Stimulated activated CD4-positive, alpha-beta T cell treated with anti-CD3 and anti-CD28 coated beads, Interleukin-1b, Interleukin-23, amount 100 ng/mL, for 1 hour (primary cell): ENCODE measurements at places on chromosomes 13 and 19.

- DNase-seq = no peak
Observed at GRCh38 chr19:30235946-30236345, 136.2 kb upstream of the ZNF536 start.

DNA sequence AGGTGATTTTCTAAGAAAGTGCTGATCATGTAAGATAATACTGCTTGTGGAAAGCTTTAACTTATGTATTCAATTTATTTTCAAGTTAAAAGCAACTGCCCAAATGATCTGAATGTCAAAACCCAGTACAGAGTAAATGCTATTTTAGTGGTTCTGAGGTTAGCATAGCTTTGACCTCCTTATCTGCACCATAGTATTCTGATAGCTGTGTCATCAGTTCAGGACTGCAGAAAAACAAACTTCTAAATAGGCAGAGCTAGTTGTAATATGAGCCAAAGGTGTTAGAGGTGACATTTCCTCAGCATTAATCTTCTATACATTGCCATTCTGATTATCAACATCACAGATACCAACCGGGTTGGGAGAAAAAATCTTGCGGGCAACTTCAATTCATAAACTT is 758.7 kb downstream of the SLITRK5 start:
- no peak for DNase-seq

GRCh38 chr13:57925751-57926150 is 294.2 kb downstream of the PCDH17 start:
- DNase-seq = no peak

DNA sequence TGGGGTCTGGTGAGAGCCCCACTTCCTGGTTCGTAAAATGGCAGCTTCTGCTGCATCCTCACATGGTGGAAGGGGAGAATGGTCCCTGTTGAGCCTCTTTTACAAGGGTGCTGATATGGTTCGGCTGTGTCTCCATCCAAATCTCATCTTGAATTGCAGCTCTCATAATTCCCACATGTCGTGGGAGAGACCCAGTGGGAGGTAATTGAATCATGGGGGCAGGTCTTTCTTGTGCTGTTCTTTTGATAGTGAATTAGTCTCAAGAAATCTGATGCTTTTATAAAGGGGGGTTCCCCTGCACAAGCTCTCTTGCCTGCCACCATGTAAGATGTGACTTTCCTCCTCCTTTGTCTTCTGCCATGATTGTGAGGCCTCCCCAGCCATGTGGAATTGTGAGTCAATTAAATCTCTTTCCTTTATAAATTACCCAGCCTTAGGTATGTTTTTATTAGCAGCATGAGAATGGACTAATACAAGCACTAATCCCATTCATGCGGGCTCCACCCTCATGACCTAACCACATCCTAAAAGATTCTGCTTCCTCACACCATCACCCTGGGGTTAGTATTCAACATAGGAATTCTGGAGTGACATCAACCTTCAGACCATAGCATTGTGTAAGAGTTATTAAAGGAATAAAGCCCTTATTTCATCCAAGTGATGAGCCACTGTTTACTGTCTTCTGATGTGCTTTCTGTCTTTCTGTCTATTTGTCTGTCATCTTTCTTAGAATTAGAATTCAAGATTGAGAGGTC is 159.0 kb upstream of the IRS2 start:
- no peak for DNase-seq

DNA sequence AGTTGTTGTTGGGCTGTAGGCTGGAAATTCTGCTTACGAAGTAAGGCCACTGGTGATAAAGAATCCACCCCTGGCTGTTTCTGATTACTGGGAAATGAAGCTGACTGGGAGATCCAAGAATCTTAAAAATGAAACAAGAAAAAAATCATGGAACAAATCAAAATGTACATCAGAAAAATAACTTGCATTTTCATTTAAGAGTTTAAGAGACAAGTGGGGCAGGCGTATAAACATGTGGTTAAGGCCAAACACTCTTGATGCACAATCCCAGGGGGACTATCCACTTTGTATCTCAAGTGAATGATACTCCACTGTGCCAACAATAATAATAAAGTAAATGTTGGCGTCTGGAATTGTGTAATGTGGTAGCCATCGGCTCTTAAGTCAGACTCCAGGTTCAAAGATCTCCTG is 24.6 kb downstream of the ZMYM5 start:
- DNase-seq = no peak

GRCh38 chr13:38191016-38191415 is 158.6 kb upstream of the UFM1 start:
- DNase-seq = no peak

GRCh38 chr19:49468746-49469447 is 5.1 kb upstream of the FLT3LG start:
- peak; percentile 83 for DNase-seq

DNA sequence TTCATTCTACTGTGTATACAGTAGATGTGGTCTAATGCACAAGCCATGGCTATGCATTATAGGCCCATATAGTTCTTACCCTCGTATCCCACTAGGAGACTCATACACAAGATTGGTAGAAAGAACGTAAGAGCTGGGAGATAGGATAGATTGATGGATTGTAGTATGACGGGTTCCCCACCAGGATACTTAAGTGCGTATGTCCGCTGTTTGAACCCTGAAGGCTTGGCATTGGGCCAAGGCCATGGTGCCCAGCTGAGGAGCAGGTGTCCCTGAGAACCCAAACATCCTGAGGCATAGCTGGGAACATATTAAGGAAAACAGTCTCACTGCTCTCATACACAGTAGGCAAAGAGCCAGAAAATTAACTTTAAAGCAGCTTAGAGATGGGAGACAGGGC is 617.5 kb upstream of the KLF12 start:
- DNase-seq = no peak

DNA sequence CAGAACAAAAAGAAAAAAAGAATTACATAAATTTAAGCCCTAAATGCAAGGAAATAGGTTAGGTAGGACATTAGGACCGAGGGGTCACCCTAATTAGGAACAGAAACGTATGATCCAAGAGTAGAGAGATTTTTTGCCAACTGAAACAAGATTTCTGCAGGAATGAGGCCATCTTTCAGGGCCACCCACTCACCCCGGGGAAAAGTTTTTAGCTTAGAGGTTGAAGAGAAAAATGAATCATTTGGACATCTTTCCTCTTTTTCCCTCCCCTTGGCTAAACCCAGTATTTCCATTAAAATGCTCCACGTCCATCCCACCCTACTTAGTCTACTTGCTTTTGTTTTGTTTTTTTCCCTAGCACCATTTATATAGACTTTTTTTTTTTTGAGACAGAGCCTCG is 10.6 kb upstream of the PNMA8A start:
- DNase-seq = no peak

- no peak for DNase-seq
Observed at GRCh38 chr13:92657565-92657964, 569.0 kb upstream of the GPC6 start.

DNA sequence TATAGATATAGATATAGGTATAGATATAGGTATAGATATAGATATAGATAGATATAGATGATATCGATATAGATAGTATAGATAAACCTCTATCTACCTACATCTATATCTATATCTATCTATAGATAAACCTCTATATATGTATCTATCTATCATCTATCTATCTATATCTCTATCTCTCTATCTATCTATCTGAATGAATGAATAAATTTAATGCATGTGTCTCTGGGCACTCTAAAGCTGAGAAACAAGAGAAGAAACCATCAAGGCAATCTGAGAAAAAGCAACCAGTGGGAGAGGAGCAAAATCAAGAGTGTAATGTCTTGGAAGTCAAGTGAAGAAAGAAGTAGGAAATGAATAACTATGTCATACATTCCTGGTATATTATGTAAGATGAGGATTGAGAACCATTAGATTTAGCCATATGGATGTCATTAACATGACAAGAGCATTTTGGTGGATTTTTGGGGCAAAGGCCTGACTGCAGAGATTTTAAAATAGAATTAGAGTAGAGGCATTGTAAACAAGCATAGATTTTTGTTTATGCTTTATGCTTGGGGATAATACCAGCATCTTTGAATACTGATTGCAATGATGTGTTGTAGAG is 1262.7 kb upstream of the MIR17HG start:
- no peak for DNase-seq

DNA sequence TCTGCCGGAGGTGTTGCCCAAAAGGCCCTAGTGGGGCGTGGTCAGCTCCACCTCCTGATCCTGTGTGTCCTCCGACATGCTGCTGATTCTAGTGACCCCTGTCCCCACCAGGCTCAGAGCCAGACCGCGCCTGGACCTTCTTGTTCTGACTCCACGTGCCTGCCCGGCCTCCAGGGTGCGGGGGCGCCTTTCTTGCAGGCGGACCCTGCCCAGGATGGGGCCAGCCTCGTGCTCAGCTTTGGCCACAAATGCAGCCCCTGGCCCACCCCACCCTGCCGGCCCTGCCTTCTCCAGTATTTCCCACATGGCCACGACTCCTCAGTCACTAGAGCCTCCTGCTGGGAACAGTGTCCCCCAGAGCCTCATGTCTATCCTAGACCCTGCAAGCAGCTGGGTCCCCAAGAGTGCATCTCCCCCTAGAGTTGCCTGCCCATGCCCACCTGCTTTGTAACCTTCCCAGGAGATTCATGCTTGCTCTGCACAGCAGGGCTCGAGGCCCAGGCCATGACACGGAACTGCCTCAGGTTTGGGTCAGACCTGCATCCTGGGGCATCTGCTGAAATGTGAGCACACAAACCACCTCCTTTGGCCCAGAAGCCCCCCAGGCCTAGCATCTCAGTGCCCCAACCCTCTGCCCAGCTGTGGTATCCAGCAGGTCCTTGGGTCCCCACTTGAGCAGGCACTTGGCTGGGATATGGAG is 27.0 kb downstream of the TMEM161A start:
- DNase-seq = no peak

GRCh38 chr13:95199896-95200295 is 101.4 kb downstream of the ABCC4 start:
- no peak for DNase-seq

- peak; percentile 35 for DNase-seq
Observed at GRCh38 chr19:47280183-47280797, 5.6 kb downstream of the INAFM1 start.

DNA sequence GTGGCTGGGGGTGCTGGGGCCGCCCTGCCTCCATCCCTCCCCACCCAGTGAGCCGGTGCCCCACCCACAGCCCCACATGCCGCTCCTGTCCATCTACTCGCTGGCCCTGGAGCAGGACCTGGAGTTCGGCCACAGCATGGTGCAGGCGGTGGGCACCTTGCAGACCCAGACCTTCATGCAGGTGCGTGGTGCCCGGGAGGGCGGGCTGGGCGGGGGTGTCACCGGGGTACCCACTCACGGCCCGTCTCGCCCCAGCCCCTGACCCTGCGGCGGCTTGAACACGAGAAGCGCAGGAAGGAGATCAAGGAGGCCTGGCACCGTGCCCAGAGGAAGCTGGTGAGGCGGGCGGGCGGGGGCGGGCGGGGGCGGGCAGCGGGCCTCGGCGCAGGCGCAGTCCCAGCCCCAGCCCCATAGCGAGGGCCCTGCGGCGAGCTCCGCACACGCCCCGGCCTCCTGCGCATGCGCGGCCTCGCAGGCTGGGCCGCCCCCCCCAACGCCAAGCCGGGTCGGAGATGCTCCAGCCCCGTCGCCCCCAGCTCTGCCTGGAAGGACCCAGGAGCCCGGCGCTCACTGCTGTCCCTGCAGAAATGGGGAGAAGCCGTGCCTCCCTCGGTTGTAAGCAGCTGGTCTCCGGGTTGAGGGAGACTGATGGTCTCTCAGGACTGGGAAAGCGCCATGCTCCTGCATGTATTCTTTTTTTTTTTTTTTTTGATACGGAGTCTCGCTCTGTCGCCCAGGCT is 7.7 kb downstream of the ARHGAP45 start:
- DNase-seq = peak; percentile 92

- no peak for DNase-seq
Observed at GRCh38 chr13:51557875-51558612, 26.2 kb upstream of the WDFY2 start.

DNA sequence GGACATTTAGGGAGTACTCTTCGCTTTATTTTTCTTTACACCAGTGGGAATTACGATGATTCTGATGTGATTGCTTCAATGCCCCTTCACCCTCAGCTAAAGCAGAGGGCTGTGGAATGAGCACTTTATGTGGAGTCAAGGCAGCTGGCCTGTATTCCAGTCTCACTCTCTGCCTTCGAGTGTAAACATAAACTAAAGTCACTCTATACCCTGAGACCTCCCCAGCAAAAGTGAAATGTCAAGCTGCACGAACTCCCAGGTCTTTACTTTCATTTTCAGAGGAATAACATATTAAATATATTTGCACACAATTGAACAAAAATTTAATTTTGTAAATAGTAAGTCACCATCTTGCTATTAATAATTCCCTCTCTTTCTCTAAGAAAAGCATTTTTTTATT is 557.1 kb downstream of the DACH1 start:
- DNase-seq = no peak

DNA sequence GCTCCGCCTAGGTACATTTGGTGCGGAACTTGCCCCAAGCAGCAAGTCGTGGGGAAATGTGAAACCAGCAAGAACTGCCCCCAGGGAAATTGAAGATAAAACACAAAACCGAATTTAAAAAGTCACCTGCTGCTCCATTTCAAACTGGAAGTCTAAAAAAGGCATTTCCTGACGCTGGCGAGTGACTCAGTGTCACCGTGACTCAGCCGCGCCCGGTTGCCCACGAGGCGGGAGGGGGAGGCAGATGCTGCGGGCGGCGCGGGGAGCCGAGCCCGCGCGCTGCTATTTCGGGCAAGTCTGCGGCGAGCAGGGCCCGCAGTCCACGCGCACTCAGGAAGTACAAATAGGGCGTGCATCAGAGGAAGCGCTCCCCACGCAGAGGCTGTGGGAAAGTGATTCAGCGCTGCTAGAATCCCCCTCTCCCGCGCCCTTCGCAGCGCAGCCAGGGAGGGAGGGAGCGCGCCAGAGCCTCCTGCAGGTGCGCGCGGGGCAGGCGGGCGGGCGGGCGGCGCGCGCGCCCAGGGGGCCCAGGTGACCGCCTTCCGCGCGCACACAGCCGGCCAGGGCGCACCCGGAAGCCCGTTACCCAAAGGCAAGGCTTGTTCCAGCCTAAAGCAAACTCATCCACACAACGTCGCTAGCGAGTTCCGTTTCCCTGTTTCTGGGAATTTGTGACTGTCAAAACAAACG is 168.8 kb downstream of the COL4A1 start:
- no peak for DNase-seq

DNA sequence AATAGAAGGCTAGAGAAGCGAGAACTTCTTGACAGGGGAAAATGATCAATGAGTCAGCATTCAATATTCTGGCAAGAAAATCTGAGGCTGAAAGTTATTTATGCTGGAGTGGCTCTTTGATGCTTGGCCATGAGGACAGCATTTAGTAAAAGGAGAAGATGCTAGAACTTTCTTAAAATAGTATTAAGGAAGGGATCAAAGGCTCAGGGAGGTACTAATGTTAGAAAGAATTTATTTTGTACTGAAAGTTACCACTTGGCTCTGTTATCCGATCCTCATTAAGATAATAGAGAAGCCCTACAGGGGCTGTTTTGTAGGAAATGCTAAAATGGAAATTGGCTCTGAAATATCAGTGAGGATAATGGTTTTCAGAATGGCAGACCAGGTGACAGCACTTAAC is 1774.6 kb upstream of the PCDH20 start:
- no peak for DNase-seq

GRCh38 chr19:47601180-47601904 is 7.6 kb upstream of the BICRA start:
- DNase-seq = no peak

DNA sequence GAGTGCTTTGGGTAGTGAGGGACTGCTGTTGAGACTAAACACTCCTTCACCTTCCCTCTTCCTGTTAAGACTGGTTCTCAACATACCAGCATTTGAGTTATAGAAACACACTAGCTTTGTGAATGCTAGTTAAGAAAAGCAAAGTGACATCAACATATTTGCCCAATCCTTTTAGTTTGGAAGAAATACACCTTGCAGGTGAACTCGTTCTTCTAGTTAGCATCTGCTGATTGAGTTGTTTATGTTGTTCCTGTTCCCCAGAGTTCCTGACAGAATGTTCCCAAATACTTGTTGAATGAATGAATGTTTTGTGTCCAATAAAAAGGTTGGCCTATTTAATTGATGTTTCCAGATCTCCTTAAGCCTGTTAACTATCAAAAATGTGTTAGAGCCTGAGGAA is 7.1 kb downstream of the LMO7 start:
- DNase-seq = no peak
